ENCODE measurements at places on chromosomes 11 and 22.

GRCh38 chr22:36465232-36466021 is 16.0 kb downstream of the TXN2 start:
- no peak for DNase-seq

DNA sequence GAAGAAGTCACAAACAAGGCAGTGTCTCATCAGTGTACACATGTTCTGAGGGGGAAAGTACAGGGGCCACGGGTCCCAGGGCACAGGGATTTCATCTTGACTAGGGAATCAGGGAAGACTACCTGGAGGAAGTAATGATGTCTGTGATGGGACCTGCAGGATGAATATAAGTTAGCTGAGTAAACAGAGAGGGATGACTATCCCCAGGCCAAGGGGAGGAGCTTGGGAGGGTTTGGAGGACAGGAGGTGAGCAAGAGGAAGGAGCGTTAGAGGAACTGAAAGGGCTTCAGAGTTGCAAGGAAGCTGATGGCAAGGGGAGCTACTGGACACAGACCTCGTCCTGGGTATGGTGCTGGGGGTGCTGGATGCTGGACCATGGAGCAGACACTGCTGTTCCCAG is 56.4 kb downstream of the TRAF6 start:
- DNase-seq, result no peak

DNA sequence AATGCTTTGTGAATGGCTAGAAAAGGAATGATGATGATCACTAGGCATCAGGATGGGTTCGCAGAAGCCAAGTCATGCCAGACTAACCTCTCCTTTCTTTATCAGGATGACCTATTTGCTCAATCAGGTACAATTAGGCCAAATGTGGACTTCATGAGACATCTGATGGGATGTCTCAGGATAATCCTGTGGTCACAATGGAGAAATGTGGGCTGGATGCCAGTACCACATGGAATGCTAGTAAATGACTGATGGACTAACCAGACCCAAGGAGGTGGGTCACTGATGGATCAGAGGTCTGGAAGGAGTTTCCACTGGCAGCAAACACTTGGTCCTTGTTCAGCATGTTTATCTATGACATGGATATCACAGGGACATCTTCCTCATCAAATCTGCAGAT is 94.8 kb upstream of the PHOX2A start:
- no peak for DNase-seq

- no peak for DNase-seq
Measured at GRCh38 chr11:86150847-86151173, 81.9 kb upstream of the PICALM start.

All from endothelial cell (in vitro differentiated cells).